ENCODE measurements at places on chromosomes 3 and 15. TPM values are rescaled to one million over a fixed set of nuclear protein-coding genes. Genes with fewer than 3 reads are reported as not detected.

The TMEM266 gene
- total RNA-seq: not detected

DNA sequence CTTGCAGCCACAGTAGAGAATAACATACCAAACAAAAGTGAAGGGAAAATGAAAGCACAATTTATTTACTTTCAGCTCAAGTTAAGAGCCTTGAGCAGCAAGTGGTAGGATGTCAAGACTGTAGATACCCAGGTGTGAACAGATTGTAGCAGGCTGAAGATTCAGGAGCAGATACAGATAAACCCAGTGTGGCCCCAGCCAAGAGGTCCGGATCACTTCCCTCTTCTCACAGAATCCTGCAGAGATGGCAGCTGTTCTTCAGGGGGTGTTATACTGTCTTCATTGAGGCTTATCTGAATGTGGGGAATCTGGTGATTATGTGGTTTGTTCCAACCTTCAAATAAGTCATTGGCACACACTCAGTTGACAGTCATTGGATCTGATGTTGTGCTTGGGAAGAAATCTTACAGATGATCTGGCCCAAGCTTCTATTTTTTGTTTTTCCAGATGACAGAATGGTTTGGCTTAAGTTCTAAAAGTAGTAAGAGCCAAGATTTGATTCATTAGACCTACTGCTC, 2.2 kb downstream of the STARD9 start:
- DNase-seq: no peak

- DNase-seq: no peak
Observed at GRCh38 chr15:52288986-52289385, 6.6 kb downstream of the MYO5C start.

GRCh38 chr15:77312523-77312922, 107.4 kb downstream of the PEAK1 start:
- no peak for DNase-seq

The SLC9A9 gene
- total RNA-seq: not detected

GRCh38 chr15:68051109-68051508, 3.0 kb upstream of the PIAS1 start:
- DNase-seq: no peak

DNA sequence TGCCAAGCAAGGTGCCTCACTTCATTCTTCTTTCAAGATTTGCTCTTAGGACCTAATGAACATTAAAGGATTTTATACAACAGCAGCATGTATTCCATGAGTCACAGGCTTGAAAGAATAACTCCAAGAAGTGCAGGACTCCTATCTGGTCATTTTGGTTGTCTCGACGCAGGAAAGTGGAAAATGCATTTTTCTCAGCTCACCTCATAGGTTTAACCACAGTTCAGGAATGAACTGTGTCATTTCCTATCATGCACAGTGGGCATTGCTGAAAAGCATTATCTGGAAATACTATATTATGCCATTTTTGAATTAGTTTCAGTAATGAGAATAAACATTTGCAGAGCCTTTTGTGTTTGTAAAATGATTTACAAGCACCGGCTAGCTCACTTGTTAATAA, 98.7 kb upstream of the BFSP2 start:
- DNase-seq: peak; percentile 49

The ADAMTS17 gene
- 6.9 TPM for total RNA-seq

The CKMT1A gene
- total RNA-seq: 1.7 TPM

Measured in PC-3 (cell line).